Stimulated activated CD4-positive, alpha-beta T cell treated with anti-CD3 and anti-CD28 coated beads, Interleukin-1b, Interleukin-23, amount 100 ng/mL, for 1 hour (primary cell): ENCODE measurements at places on chromosomes 3 and 15.

DNA sequence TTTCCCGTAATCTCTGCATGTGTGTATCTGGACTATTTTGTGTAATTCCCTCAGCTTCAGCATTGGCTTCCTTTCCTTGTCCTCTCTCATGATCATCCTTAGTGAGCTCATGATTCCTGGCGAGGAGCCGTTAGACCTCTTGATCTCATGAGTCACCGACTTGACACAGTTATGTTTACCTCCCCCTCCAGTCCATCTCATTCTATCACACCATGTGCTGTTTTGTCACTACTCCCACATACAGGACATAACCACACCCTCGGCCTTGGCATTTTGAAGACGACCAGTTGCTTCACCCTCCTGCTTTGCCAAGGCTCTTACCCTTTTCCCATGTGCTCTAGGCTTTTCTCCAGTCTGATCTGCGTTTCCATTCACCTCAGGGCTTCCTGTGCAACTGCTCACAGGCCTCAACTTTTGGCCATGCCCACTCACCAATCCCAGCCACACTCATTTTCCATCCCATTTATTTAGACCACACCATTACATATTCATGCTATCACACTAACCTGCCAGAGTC lies 41.5 kb downstream of the CP start:
- DNase-seq: no peak

DNA sequence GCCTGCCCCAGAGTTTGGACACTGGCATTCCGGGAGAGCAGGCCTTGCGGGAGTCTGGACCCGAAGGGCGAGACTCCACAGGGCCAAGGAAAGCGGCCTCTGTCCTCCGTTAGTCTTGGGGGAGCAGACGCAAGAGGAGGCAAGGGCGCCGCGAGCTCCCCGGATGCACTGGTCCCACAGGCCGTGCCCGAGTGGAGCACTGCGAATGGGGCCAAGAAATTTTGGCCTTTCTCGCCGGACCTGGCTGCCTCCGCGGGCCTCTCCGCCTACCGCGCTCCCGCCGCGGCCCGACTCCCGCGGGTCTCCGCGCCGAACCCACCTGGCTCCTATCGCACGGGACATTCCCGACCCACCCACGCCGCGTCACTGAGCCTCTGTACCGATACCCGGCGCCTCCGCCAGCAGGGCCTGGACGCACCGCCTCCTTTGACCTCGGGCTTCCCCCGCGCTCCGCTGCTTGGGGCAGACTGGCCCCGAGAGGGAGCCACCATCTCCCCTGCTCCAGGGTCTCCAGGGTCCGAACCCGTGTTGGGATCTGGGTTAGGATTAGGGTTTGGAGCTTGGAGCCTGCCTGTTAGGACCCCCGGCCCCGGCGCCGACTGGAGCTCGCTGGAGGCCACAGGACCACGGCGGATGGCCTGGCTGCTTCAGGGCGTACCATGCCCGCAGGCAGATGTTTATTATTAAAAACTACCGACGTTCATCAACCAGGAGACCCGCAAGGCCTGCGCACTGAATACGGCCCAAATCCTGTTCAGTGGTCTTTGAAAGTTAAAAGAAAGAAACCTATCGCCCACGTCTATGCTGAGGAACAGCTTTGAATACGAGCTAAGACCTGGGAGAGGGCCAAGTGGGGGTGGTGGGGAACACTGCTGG lies 11.7 kb downstream of the SHOX2 start:
- DNase-seq: no peak

DNA sequence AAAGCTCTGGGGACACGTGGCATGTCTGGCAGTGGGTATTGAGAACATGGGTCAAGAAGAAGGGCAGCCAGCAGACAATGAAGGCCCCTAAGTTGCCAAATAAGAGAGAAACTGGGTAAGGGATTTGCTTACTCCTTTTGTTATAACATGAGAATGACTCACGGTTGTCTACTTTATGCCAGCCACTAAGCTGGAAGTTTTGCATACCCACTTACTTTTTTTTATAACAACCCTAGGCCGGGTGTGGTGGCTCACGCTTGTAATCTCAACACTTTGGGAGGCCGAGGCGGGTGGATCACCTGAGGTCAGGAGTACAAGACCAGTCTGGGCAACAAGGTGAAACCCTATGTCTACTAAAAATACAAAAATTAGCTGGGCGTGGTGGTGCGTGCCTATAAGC lies 50.0 kb downstream of the DRD3 start:
- no peak for DNase-seq

DNA sequence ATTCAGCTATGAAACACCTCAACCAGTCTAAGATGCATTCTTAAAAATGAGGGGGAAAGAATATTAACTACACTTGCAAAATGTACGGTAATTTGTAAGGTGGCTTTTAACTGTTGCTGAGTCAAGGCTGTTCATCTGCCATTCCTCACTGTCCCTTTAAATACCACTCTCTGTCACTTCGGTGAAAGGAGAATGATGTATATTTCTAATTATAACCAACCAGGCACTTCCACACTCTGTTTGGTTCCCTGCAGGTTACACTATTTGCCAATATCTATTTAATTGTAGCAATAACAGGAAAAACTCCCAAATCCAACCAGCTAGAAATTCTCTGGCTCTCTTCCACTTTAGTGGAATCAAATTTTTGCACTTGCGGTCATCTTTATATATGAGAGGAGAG lies 70.5 kb upstream of the SLCO3A1 start:
- no peak for DNase-seq

GRCh38 chr3:140334132-140334929 lies 343.5 kb upstream of the TRIM42 start:
- no peak for DNase-seq

DNA sequence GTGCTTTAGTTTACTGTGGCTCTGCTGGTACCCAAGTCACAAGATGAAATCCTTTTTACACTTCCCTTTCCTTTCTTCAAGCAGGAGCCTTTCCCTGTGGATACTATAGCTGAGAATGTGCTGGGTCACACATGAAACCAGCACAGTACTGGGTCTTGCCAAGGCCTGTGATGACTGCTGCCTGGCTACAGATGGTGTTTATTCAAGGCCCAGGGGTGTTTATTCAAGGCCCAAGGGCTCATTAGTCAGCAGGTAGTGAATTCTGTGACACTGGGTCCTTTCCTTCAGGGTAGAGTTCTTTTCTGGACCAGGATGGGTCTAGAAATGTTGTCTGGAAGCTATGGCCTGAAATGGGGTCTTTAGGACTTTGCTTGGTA lies 99.4 kb downstream of the SH3GL3 start:
- DNase-seq: no peak

- DNase-seq: no peak
Measured at GRCh38 chr3:43549626-43550290, 72.1 kb downstream of the ANO10 start.

GRCh38 chr3:197485143-197485542 lies 70.6 kb downstream of the BDH1 start:
- DNase-seq: no peak

- DNase-seq: no peak
Measured at GRCh38 chr15:67584157-67584556, 41.7 kb downstream of the MAP2K5 start.

GRCh38 chr3:72340476-72341379 lies 507.5 kb downstream of the SHQ1 start:
- no peak for DNase-seq

GRCh38 chr3:109353057-109353456 lies 15.7 kb upstream of the DPPA4 start:
- no peak for DNase-seq

- no peak for DNase-seq
Measured at GRCh38 chr3:1477669-1478068, 384.8 kb downstream of the CNTN6 start.

DNA sequence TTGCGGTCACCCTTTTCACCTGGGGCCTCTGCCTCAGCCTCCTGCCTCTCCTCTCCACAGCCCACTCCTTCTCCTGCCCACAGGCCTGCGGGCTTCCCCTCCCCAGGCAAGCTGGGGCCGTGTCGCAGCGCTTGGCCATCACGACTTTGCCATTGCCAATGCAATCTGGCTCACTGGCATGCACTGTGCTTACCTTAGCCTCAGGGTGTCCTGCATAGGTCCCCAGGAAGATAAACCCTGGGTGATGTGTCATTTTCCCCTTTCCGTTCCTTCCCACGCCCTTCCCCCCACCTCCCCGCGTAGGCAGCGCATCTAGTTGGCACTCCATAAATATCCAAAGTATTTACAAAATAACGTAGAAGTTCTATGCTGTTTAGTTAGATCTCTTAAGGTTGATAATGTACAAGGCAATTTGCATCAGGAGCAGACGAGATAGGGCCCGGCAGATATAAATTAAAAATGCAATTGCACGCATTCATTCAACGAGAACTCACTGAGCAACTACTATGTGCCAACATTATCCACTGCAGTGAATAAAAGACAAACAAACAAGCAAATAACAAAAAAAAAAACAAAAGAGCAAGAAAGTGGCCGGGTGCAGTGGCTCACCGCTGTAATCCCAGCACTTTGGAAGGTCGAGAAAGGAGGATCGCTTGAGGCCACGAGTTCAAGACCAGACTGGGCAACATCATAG lies 973 bp upstream of the COPG1 start:
- no peak for DNase-seq

- DNase-seq: no peak
Measured at GRCh38 chr15:52405856-52406255, 110.3 kb upstream of the MYO5C start.

- DNase-seq: no peak
Measured at GRCh38 chr3:50238549-50239026, 2.6 kb downstream of the GNAI2 start.
